Stimulated activated CD8-positive, alpha-beta memory T cell treated with anti-CD3 and anti-CD28 coated beads, Interleukin-7, amount 100 ng/mL, for 4 hours (primary cell): ENCODE measurements at places on chromosomes 13 and 19.

DNA sequence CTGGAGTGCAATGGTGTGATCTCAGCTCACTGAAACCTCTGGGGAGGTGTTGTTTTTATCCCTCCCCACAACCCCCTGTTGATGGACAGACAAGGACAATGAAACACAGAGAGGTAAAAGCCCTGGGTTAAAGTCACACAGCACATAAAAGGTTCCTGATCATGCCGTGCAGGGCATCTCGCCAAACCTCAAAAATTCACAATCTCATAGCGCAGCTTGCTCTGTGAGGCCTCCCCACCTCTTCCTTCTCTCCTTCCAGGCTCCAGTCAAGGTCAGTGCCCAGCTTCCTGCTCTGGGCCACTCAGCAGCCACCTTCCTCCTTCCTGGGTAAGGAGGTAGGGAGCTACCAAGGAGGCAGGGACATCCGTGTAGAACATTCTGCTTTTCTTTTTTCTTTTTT, 2.3 kb downstream of the FUT2 start:
- DNase-seq, result no peak

GRCh38 chr13:26867451-26868091, 107.0 kb upstream of the GPR12 start:
- DNase-seq, result no peak

DNA sequence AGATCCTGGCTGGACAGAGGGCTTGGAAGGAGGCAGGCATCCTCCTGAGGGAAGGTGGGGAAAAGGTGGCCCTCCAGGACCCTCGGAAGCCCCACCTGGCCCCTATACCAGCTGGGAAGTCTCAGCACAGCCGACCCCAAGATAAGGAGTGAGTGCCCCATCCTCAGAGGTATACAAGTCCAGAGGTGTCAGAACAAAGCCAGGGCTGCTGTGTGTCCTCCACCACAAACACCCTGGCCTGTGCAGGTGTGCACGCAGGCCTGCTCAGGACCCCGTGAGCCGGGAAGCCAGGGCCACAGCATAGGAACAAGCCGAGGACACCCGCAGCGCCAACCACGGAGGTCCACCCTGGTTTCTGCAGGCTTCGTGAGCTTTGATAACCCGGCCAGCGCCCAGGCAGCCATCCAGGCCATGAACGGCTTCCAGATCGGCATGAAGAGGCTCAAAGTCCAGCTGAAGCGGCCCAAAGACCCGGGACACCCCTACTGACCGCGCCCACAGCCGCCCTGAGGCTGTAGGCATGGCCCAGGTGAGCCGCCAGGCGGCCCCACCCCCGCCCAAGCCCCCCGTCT, 68.6 kb downstream of the CELF5 start:
- DNase-seq, result no peak

GRCh38 chr13:42107421-42107820, 59.0 kb downstream of the DGKH start:
- no peak for DNase-seq
